Mucosa of gallbladder (tissue), 1 donor: ENCODE measurements at places on chromosomes 11 and 22. TPM values are rescaled to one million over a fixed set of nuclear protein-coding genes. Genes with fewer than 3 reads are reported as not detected.

BIRC2 gene
- total RNA-seq = 53.5 TPM

VWA5A gene
- total RNA-seq = 60.2 TPM

F2 gene
- total RNA-seq = 21.4 TPM

UBQLNL gene
- total RNA-seq = 0.69 TPM

KLHL35 gene
- 1.4 TPM for total RNA-seq

DDX10 gene
- 18.4 TPM for total RNA-seq

ZNF408 gene
- total RNA-seq = 12.9 TPM

CXCR5 gene
- 0.06 TPM for total RNA-seq

PKP3 gene
- 70.8 TPM for total RNA-seq

KCNJ11 gene
- total RNA-seq = 11.9 TPM

SHANK3 gene
- 21.8 TPM for total RNA-seq

NRIP3 gene
- 2.7 TPM for total RNA-seq

DAGLA gene
- total RNA-seq = 10.6 TPM

GRAP2 gene
- 9.8 TPM for total RNA-seq

TBX10 gene
- 0.14 TPM for total RNA-seq

MSANTD4 gene
- total RNA-seq = 14.6 TPM

C1QTNF4 gene
- 5.5 TPM for total RNA-seq

CLCF1 gene
- 4.0 TPM for total RNA-seq

KREMEN1 gene
- total RNA-seq = 7.3 TPM

ALDH3B1 gene
- total RNA-seq = 34.8 TPM

ZNF280B gene
- total RNA-seq = 1.3 TPM

CCDC89 gene
- total RNA-seq = 2.6 TPM

TRIM51 gene
- total RNA-seq = not detected

C11orf42 gene
- not detected for total RNA-seq

MAPK8IP1 gene
- total RNA-seq = 16.3 TPM

PAX6 gene
- 0.03 TPM for total RNA-seq

AIFM3 gene
- total RNA-seq = 8.3 TPM
